ENCODE measurements at places on chromosomes 3 and 15.
A peak's percentile ranks its signal among the peaks of the same experiment; 100 is the strongest.

DNA sequence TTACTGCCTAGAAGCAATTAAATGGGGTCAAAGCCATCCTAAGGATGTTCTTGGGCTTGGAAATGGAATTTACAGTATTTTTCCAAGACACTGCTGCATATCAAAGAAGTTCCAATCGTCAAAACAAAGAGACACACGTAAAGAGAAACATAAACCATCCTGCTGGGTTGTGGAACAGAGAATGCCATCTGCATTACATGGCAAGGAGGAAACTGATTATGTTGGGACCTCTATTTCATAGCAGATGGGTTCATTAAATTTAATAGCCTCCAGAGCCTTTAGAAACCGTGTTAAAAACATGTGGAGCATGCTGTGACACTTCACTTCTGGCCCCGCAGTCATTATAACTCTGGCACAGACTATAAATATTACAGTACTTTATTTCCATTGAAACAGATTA lies 154.6 kb downstream of the LRTM1 start:
- no peak for DNase-seq

GRCh38 chr3:164890061-164890460 lies 188.2 kb downstream of the SI start:
- no peak for DNase-seq

DNA sequence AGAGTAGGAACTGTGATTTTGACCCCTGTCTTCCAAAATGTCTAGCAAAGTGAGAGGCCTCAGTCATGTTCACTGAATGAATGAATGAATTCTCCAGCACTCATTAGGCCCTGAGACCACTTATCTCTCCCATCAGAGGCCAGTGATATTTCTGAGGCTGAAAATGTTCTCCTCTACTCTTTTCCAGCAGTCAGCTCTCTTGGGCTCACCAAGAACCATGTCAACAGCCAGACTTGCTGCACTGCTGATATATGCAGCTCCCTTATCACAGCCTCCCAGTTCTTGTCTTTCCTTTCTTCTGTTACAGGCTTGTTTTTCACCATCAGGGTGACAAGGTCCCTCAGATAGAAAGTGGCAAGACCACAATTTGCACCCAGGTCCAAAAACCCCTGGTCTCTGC lies 28.7 kb upstream of the MFSD1 start:
- no peak for DNase-seq

- DNase-seq, result peak; percentile 53
Observed at GRCh38 chr15:31200735-31201151, 99.2 kb upstream of the TRPM1 start.
